GF-D8 (cell line): ENCODE measurements at places on chromosomes 13 and 19.

DNA sequence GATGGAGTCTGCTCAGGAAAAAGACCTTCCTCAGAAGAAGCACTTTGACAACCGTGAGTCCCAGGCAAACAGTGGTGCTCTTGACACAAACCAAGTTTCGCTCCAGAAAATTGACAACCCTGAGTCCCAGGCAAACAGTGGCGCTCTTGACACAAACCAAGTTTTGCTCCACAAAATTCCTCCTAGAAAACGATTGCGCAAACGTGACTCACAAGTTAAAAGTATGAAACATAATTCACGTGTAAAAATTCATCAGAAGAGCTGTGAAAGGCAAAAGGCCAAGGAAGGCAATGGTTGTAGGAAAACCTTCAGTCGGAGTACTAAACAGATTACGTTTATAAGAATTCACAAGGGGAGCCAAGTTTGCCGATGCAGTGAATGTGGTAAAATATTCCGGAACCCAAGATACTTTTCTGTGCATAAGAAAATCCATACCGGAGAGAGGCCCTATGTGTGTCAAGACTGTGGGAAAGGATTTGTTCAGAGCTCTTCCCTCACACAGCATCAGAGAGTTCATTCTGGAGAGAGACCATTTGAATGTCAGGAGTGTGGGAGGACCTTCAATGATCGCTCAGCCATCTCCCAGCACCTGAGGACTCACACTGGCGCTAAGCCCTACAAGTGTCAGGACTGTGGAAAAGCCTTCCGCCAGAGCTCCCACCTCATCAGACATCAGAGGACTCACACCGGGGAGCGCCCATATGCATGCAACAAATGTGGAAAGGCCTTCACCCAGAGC is 16.2 kb upstream of the ZNF544 start:
- DNase-seq: no peak

- DNase-seq: no peak
These were observed 419.2 kb downstream of the FGF9 start for GRCh38 chr13:22090106-22090505.

DNA sequence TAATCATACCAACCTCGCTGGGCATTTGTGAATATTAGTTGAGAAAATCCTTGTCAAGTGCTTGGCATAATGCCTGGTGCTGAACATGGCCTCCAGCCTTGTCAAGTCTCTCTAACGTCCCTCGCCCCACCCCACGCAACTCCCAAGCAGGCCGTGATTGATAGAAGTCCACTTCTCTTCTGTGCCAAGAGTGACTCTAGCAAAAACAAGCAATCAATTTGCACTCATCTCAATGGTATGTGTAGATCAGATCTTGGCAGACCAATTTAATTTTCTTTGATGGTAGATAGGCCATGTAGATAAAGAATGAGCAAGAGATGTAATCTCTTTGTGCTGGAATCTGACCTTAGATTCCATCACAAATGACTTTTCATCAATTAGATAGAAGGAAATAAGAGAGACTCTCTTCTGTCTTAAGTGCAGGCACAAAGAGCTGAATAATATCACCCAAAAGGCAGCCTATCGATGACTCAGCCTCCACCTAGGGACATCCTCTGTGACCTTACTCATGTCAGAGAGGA is 31.0 kb upstream of the KATNAL1 start:
- DNase-seq: no peak

- DNase-seq: no peak
These were observed 758 bp upstream of the TECR start for GRCh38 chr19:14528419-14529253.

- DNase-seq: no peak
These were observed 977.6 kb downstream of the SLITRK5 start for GRCh38 chr13:88648598-88649373.

GRCh38 chr13:79456656-79457365 is 24.1 kb upstream of the NDFIP2 start:
- no peak for DNase-seq

DNA sequence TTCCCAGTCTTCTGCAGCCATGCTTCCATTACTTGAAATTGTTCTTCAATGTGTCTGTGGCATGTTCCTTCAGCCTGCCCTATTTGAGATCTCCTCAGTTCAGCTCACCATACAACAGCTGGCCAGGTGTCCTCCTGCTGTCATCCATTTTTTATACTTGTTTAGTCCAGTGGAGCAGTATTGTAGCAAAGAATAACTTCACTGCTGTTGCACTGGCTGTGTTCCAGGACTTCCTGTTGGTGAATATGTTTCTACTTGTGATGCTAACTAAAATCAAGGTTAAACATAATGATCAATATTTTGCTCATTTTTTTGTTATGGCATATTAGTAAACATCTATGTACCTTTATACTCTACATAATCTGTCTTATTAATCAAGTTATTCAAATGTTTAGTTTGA is 1394.1 kb downstream of the PCDH9 start:
- DNase-seq: no peak

- DNase-seq: no peak
These were observed 324.3 kb downstream of the TEX29 start for GRCh38 chr13:111644750-111645149.

DNA sequence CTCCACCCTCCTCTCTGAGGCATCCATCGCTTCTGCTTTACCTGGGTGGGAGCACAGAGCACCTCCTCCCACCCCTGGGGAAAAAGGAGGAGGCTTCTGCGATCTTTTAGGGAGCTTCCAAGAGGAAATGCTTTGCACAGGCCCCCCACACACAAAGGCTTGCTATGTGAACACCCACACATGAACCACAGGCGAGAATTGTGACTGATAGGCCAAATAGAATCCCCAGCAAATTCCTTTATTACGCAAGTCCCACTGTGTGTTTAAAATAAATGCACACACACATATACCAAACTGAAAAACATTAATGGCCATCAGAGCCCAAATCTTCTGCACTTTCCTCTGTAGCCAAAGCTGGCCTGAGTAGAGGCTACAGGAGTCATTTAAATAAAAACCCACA is 50.6 kb downstream of the HSPH1 start:
- no peak for DNase-seq

DNA sequence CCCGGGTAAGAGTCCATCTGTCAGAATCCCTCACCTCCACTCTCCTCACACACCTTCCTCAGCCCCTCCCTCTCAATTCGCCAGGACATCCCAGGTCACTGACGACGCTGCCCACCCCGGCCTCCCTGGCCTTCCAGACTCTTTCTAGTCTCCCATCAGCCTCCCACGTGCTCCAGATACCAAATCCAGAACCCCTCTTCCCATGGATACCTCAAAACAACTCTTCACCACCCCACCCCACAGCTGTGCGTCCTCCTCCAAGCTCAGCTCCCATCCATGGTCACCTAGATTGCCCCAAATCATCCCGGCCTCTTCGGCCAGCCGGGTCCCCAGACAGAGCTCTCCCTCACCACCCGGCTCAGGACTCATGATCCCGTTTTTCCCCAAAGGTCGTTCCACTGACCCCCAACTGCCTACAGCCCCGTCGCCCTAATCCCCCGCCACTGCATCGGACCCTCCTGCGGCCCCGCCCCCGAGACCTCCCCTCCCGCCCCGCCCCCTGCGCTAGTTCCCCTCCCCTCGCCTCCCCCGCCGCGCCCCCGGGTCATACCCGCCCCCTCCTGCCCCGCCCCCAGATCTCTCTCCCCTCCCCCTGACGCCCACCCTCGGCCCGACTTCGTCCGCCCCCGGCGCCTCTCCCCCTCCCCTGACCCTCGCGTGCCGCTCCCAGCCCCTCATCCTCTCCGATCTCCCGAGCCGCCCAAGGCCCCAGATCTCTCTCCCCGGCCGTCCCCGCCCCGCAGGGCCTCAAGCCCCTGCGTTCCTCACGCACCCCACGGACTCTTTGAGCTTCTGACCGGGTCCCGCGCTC is 546 bp downstream of the UBXN6 start:
- peak; percentile 34 for DNase-seq

GRCh38 chr19:8494158-8494557 is 8.3 kb downstream of the PRAM1 start:
- DNase-seq: peak; percentile 94

- no peak for DNase-seq
These were observed 168.4 kb downstream of the PCDH9 start for GRCh38 chr13:67061750-67062149.
